ENCODE measurements at places on chromosomes 1 and 21. TPM values are rescaled to one million over a fixed set of nuclear protein-coding genes. Genes with fewer than 3 reads are reported as not detected.

DNA sequence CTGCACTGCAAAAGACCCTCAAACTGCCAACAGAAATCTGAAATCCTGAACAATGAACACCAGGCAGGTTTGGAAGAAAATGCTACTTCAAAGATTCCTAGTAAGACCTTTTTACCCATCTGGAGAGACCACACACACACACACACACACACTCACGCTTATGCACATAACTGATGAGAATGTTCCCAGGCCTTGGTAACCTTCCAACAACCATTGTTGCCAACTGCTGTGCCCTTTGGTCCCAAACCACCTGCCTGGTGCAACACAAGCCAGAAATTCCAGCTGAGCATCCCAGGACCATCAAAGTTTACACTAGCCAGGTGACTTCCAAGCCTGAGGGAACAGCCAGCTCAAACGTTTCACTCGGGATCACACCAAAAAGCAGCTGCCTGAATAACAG is 56.9 kb downstream of the SEC16B start:
- peaks cover 29% of the 10 kb centered on the region for H3K27me3 ChIP-seq
- H3K36me3 ChIP-seq = no peaks in the 10 kb centered on the region
- no peak overlapping the region for H3K4me3 ChIP-seq
- H3K4me1 ChIP-seq = no peaks in the 10 kb centered on the region

GRCh38 chr1:206032380-206033140 is 8.9 kb upstream of the CTSE start:
- peaks cover 12% of the 10 kb centered on the region for H3K4me1 ChIP-seq
- peaks cover 24% of the 10 kb centered on the region for H3K27me3 ChIP-seq
- H3K27ac ChIP-seq = no peak overlapping the region
- H3K4me3 ChIP-seq = no peak overlapping the region
- no peak for DNase-seq

UQCRHL gene
- total RNA-seq = 2.8 TPM

DNA sequence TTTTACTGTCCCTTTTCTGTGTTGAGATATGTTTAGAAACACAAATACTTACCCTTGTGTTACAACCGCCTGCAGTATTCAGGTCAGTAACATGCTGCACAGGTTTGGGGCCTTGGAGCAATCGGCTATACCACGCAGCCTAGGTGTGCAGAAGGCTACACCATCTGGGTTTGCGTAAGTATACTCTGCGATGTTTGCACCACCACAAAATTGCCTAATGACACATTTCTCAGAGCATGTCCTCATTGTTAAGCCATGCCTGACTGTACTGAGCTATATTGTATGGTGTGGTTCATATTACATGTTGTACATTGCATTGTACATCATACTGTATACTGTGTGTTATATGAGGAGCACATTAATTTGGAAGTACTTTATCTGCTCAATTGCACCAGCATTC is 247.4 kb downstream of the RHOU start:
- H3K4me1 ChIP-seq = peaks cover 32% of the 10 kb centered on the region
- DNase-seq = no peak
- H3K27me3 ChIP-seq = no peaks in the 10 kb centered on the region

DNA sequence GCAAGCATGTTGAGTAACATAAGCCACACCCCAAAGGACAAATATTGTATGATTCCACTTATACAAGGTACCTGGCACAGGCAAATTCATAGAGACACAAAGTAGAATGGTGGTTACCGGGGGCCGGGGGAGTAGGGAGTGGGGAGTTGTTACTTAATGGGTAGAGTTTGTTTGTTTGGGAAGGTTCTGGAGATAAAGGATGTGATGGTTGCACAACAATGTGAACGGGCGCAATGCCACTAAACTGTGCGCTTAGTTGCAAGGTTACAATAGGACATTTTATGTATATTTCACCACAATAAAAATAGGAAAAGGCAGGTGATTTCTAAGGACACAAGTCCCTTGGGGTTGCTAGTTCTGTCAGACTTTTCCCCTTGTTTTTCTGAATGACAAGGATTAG is 516.6 kb downstream of the KIF26B start:
- no peak for DNase-seq
- peaks cover 11% of the 10 kb centered on the region for H3K4me1 ChIP-seq

- no peak overlapping the region for H3K4me3 ChIP-seq
- no peaks in the 10 kb centered on the region for H3K36me3 ChIP-seq
- no peak overlapping the region for H3K27ac ChIP-seq
- DNase-seq = no peak
- peaks cover 32% of the 10 kb centered on the region for H3K4me1 ChIP-seq
Observed at GRCh38 chr1:203426870-203427269, 48.7 kb upstream of the PRELP start.

ACTL8 gene
- not detected for total RNA-seq

HORMAD1 gene
- not detected for total RNA-seq

GRCh38 chr1:100721526-100722207 is 2.1 kb downstream of the VCAM1 start:
- peaks cover 11% of the 10 kb centered on the region for H3K27me3 ChIP-seq
- H3K4me1 ChIP-seq = peaks cover 14% of the 10 kb centered on the region

IFI44L gene
- total RNA-seq = 105 TPM

GRCh38 chr1:228898582-228898992 is 163.3 kb downstream of the RHOU start:
- peak overlapping the region; percentile 94 for H3K27ac ChIP-seq
- H3K4me3 ChIP-seq = no peak overlapping the region
- H3K36me3 ChIP-seq = peaks cover 1% of the 10 kb centered on the region
- H3K27me3 ChIP-seq = no peaks in the 10 kb centered on the region
- H3K4me1 ChIP-seq = peaks cover 56% of the 10 kb centered on the region

- H3K36me3 ChIP-seq = no peaks in the 10 kb centered on the region
- H3K4me3 ChIP-seq = peak overlapping the region; percentile 49
- no peak overlapping the region for H3K27ac ChIP-seq
- H3K4me1 ChIP-seq = peaks cover 16% of the 10 kb centered on the region
Observed at GRCh38 chr1:100539836-100540536, 2.0 kb downstream of the GPR88 start.

SLC1A7 gene
- total RNA-seq = not detected

DNA sequence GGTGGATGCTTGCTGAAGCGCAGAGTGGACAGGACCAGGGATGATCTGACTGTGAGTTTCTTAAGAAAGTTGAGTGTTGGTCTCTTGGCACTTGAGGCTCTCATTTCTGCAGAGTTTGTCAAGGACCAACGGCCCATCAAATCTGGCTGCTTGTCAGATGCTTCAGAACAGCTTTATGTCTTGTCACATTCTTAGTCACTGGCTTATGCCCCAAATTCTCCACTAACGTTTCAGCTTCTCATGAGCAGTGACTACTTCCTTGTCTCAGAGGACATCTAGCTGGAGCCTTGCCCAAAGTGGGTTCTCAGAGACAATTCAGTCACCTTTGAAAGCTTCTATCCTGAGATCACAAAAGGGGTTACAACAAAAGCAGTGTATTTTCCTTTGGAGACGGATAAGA is 92.3 kb downstream of the ST6GALNAC5 start:
- no peaks in the 10 kb centered on the region for H3K4me1 ChIP-seq
- H3K4me3 ChIP-seq = no peak overlapping the region
- H3K27ac ChIP-seq = no peak overlapping the region

DNA sequence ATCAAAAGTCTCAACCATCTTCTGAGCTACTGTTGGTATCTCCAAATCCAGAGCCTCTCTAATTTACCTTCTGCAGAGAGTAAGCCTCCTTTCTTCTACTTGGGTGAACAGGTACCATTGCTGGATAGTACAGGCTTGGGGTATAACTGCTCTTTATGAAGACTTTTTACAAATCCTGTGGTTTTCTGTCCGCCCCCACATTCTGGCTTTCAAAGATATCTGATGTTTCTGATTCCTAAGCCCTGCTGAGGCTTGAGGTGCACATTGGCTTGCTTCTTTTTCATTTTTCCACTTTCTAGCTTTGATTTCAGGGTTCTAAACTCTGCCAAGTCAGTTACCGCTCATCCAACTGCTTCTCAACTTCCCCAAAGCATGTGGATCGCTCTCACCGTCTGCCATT is 37.1 kb downstream of the TENT5C start:
- DNase-seq = no peak
- peaks cover 16% of the 10 kb centered on the region for H3K27me3 ChIP-seq
- H3K36me3 ChIP-seq = no peaks in the 10 kb centered on the region
- no peak overlapping the region for H3K4me3 ChIP-seq

ALPL gene
- 0.59 TPM for total RNA-seq

ADORA3 gene
- total RNA-seq = not detected

DNA sequence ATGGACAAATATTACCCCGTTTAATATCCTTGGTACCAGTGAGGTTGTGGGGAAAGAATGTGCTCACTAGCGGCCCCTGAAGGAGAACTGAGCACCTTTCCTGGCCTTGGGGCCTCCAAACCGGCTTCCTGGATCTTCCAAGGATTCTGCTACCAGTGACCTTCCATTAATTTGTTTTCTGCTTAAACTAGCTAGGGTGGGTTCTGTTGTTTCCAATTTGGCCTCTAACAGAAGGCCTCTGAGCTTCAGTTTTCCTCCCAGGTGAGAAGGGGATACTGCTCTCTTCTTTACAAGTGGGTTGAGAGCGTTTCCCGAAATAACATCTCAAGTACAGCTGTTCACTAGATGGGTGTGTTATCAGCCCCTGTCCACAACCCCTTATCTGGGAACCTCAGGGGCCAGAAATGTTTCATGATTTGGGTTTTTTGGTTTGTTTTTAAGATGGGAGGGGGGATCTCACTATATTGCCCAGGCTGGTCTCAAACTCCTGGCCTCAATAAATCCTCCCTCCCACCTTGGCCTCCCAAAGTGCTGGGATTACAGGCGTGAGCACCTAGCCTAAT is 16.9 kb upstream of the IFNGR2 start:
- H3K36me3 ChIP-seq = no peaks in the 10 kb centered on the region
- peaks cover 7% of the 10 kb centered on the region for H3K4me1 ChIP-seq

- H3K27ac ChIP-seq = peak overlapping the region; percentile 93
- H3K4me3 ChIP-seq = peak overlapping the region; percentile 98
- peaks cover 10% of the 10 kb centered on the region for H3K36me3 ChIP-seq
- peaks cover 35% of the 10 kb centered on the region for H3K4me1 ChIP-seq
- DNase-seq = no peak
Observed at GRCh38 chr1:179876300-179876715, 1.3 kb downstream of the TOR1AIP2 start.

GRCh38 chr1:9720785-9721605 is 69.5 kb downstream of the PIK3CD start:
- H3K36me3 ChIP-seq = peaks cover 4% of the 10 kb centered on the region
- no peak overlapping the region for H3K4me3 ChIP-seq
- no peaks in the 10 kb centered on the region for H3K27me3 ChIP-seq
- peaks cover 7% of the 10 kb centered on the region for H3K4me1 ChIP-seq

DNA sequence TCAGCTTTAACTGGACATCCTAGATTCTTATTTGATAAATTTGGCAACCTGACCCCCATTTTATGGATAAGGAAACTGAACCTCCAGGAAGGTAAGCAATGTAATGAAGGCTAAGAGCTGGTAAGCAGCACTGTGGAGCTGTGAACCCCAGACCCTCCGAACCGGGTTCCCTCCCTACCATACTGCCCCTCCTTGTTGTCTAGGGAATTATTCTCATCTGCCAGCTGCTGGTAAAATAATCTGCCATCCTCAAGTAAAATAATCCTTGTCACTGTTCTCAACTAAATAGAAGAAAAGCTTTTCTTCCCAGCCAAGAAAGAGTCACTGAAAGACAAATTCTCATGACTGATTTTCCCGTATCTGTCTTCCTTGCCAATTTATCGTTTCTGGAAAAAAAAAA is 55.8 kb upstream of the PRDX6 start:
- no peaks in the 10 kb centered on the region for H3K36me3 ChIP-seq
- no peak for DNase-seq
- H3K27ac ChIP-seq = no peak overlapping the region
- peaks cover 10% of the 10 kb centered on the region for H3K4me1 ChIP-seq
- H3K27me3 ChIP-seq = no peaks in the 10 kb centered on the region

GRCh38 chr1:25098717-25099116 is 133.6 kb downstream of the SYF2 start:
- H3K4me1 ChIP-seq = peaks cover 3% of the 10 kb centered on the region
- no peak overlapping the region for H3K27ac ChIP-seq
- H3K36me3 ChIP-seq = no peaks in the 10 kb centered on the region
- H3K4me3 ChIP-seq = no peak overlapping the region
- no peak for DNase-seq

DNA sequence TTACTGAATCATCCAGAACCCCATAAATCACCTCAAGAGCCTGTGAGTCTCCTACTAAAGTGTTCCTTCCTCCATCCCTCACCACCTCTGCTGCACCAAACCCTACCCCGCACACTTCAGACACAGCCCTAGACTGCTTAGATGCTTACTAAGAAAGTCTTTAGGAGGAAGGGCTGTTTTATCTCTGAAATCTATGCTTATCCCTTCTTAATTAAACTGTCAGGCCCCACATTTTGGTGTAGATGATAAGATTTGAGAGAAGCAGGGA is 216.8 kb upstream of the SGIP1 start:
- DNase-seq = no peak
- H3K27me3 ChIP-seq = no peaks in the 10 kb centered on the region
- no peak overlapping the region for H3K27ac ChIP-seq
- H3K36me3 ChIP-seq = no peaks in the 10 kb centered on the region
- H3K4me3 ChIP-seq = no peak overlapping the region
- peaks cover 16% of the 10 kb centered on the region for H3K4me1 ChIP-seq

GRCh38 chr1:179046808-179047635 is 21.3 kb downstream of the FAM20B start:
- H3K27me3 ChIP-seq = no peaks in the 10 kb centered on the region
- peak overlapping the region; percentile 24 for H3K27ac ChIP-seq
- H3K4me1 ChIP-seq = peaks cover 11% of the 10 kb centered on the region
- H3K4me3 ChIP-seq = no peak overlapping the region
- H3K36me3 ChIP-seq = peaks cover 28% of the 10 kb centered on the region

LDLRAD1 gene
- total RNA-seq = not detected

DNA sequence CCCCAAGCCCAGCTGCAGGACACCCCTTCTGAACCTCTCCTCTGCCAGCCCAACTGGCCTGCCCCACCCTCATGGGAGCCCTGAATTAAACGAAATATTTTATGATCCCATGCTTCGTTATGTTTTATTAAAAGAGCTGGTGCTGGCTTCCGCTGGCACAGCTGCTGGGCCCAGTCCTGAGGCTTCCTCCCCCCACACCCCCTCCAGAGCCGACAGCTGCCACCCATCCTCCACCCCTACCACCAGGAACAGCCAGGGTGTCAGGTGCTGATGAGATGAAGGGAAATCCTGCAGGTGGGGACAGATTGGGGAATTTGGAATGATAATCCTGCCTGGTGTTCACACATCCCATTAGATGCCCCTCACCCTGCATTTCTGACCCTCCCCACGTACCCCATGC is 19.0 kb downstream of the IGSF21 start:
- H3K4me1 ChIP-seq = no peaks in the 10 kb centered on the region
- no peak overlapping the region for H3K4me3 ChIP-seq
- DNase-seq = no peak
- H3K27me3 ChIP-seq = peaks cover 41% of the 10 kb centered on the region
- H3K36me3 ChIP-seq = no peaks in the 10 kb centered on the region

RSPO1 gene
- 0.51 TPM for total RNA-seq

- H3K4me3 ChIP-seq = no peak overlapping the region
- peaks cover 29% of the 10 kb centered on the region for H3K4me1 ChIP-seq
- H3K27me3 ChIP-seq = peaks cover 32% of the 10 kb centered on the region
Observed at GRCh38 chr1:57122031-57122430, 156.2 kb upstream of the C8B start.

GRCh38 chr1:241894016-241894415 is 46.0 kb downstream of the EXO1 start:
- H3K27me3 ChIP-seq = no peaks in the 10 kb centered on the region
- no peak for DNase-seq
- no peak overlapping the region for H3K4me3 ChIP-seq
- no peaks in the 10 kb centered on the region for H3K36me3 ChIP-seq
- H3K4me1 ChIP-seq = no peaks in the 10 kb centered on the region
- H3K27ac ChIP-seq = no peak overlapping the region

AQP10 gene
- total RNA-seq = 1.00 TPM

- no peak overlapping the region for H3K4me3 ChIP-seq
- peak overlapping the region; percentile 2 for H3K27ac ChIP-seq
- H3K36me3 ChIP-seq = peaks cover 6% of the 10 kb centered on the region
- DNase-seq = no peak
- H3K27me3 ChIP-seq = peaks cover 16% of the 10 kb centered on the region
Observed at GRCh38 chr1:22969304-22969709, 3.4 kb downstream of the LACTBL1 start.

LCE2A gene
- not detected for total RNA-seq

Measured in mesothelial cell of epicardium (in vitro differentiated cells).